ENCODE measurements at places on chromosomes 11 and 22.

DNA sequence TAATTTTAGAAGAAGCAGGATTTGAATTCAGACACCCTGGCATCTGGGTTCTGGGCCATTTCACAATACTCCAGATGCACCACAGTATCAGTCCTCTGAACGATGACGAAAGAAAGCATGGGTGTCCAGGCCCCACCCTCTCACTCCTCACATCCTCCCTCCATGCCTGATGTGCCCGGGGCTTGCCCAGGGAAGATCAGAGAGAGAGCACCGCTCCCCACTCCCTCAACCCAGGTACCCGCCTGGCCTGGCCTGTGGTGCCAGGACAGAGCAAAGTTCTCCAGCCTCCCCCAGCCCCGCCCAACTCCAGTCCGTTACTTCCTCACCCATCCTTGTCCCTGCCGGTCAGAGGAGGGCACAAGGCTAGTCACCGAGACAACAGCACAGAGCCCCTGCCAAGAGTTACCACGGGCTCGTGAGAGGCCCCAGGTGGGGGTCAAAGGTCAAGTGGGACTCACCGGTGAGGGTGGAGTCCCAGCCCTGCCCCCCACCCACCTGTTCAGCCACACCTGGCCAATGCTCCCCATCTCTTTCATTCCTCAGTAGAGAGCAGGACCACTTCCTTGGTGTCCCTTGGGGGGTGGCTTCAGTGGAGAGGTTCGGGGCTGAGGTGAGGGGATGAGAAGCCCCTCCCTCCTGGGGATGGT lies 8.1 kb downstream of the BCL9L start:
- peak; percentile 83 for DNase-seq

DNA sequence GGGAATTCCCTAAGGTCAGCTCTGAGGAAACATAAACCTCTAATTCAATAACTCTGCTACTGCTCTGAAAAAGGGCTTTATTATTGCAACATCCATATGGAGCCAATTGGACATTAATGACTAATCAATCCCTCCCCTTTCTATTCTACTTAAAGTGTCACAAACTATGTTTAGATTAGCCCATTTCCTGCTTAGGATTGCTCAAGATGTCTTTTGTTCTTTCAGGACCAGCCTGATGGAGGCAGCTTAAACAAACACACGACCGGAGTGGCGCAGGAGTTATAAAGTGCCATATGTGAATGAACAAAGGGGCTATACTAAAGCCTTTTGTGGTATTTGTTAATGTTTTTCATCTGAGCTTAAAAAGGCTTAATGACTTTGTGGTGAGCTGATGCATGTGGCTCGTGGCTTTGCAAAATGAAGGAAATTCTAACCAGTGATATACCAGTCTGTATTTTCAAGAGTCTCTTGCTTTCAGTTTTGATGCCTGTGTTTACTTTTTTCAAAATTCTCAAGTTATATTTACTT lies 354.4 kb downstream of the SOX6 start:
- DNase-seq, result peak; percentile 54

DNA sequence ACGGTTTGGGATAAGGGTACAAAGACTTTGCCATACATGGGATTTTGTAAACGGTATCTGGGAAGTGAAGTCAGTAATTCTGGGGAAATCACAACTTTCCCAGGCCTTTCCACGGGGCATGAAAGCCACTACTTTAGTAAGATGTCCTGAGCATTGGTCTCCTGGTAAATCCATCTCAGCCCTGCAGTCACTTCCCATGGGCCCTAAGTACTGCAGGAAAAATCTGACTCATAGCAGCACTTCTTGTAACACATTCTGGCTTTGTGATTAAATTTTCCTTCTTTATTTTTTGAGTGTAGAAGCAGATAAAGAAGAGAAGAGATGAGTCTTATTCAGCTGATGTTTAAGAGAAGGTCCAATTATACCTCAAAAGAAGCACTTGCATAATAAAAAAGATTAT lies 67.6 kb downstream of the BLID start:
- DNase-seq, result no peak

GRCh38 chr11:1011320-1011698 lies 25.2 kb downstream of the MUC6 start:
- DNase-seq, result no peak

DNA sequence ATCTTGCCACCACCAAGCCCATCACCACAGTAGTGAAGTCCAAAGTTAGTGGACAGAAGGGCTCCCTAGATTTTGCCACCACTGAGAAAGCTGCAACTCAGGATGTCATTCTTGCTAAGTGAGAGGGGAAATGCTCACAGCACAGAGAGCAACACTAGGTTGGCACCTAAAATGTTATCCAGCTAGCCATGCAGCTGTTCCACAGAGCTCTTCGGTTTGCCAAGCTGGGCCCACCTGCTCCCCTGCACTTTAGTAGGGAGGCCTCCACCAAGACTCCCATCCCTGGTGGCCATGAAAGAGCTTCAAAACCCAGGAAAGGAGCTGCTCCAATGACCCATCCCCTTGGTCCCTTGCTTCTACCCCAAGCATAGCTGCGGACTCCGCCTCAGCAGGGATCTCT lies 63.8 kb downstream of the TRIM29 start:
- no peak for DNase-seq

GRCh38 chr11:96116376-96116775 lies 192.5 kb upstream of the MTMR2 start:
- DNase-seq, result no peak

DNA sequence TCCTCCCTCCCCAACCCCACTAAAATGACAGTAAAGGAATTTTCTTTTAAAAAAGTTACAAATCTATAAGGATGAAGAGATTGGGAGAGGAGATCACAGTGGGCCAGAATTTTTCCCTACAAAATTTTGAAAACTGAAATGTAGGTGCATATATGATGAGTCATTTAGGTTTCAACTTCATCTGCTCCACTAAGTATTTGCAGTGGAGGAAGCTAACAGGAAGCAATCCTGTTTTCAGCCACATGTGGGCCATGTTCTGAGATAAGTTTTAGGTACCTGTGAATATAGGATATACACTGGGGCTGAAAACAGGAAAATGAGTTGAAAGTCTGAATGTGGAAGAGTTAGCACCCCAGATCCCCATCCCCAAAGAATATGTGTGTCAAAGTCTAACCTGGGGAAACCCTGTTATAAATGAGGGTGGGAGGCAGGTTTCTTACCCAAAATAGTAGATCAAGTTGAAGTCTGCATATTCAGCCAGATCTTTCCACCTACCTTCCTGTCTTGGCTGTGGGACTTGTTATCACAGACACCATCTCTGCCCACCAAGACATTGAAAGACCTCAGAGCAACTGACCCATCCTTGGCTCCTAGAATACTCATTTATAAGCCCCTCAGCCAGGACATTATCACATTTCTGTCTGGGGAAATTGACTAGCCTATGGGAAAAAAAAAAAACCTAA lies 87.3 kb downstream of the PACS1 start:
- DNase-seq, result no peak

DNA sequence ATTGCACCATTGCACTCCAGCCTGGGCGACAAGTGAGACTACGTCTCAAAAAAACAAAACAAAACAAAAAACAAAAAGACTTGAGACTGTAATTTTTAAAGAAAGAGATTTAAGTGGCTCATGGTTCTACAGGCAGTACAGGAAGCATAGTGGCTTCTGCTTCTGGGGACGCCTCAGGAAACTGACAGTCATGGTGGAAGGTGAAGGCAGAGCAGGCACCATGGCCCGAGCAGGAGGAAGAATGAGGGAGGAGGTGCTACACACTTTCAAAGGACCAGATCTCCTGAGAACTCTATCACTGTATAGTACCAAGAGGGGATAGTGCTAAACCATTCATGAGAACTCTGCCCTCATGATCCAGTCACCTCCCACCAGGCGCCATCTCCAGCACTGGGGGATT lies 52.0 kb downstream of the CBL start:
- DNase-seq, result no peak

- DNase-seq, result no peak
Observed at GRCh38 chr11:130315354-130315970, 745 bp upstream of the ZBTB44 start.

DNA sequence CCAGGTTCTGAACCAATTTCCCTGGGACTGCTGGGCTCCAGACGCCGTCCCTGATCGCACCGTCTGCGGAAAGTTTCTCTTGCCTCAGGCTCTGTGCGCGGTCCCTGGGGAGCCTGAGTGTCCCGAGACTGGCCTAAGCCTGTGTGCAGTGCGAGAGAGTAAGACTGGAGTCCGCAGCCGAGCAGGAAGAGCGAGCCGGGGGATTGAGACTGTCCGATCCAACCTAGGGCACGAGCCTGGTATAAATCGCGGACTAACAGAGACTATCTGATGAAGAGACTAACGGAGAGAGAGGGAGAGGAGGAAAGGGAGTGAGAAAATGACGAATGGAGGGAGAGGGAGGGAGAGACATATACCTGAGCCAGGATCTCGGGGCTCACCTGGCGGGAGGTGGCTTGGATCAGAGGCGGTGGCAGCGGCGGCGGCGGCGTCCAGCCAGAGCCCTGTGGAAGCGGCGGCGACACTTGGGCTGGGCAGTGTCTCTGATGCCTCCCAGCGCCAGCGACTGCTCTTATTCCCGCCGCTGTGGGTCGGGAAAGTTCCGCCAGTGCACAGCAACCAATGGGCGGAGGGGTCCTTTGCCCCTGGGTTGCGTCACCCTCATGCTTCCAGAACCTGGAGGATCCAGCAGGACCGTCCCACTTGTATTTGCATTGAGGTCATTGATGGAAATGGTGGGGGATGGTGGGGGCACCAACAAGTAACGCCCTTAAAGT lies at the start of gene CALCA:
Gene CALCA (minus strand): TSS at position 487 of the 716 bp plus-strand sequence. CDS start 1,159 bp downstream, outside the sequence.
- no peak for DNase-seq

- no peak for DNase-seq
Observed at GRCh38 chr11:45383224-45383623, 97.1 kb upstream of the SYT13 start.

- no peak for DNase-seq
Observed at GRCh38 chr22:36776722-36777121, 803 bp upstream of the IFT27 start.

DNA sequence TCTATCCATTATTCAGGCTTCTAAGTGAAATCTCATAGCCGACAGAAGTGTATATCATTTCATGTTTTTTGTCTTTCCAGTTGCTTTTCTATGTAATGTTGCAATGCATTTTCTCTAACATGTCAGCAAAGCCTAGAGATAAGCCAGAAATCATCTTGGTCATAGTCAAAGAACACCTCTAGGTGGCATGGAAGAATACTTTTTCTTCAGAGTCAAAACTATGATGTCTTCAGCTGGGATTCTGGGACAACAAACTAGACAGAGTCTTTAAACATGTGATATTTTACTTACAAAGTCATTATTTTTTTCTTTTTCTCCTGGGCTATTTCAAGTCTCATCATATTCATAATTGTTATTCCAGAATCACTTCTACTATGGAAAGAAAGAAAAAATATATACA lies 4.4 kb downstream of the GAS2 start:
- peak; percentile 41 for DNase-seq

DNA sequence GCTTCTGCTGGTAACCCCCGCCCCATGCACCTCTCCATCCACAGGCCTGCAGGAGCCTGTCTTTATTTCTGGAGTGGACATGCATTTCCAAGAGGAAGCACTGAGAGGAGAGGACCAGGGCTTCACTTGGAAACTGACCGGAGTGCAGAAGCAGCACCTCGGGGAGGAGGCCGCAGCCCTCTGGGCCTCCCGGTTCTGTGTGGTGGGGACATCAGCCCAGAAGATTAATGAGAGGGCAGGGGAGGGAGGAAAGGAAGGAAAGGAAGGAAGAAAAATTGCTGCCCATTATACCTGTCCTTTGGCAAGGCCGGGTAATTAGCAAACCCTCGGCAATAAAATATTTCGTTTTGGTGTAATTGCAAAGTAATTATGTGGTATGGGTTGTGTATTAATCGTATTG lies 97.0 kb downstream of the TP53I11 start:
- no peak for DNase-seq

DNA sequence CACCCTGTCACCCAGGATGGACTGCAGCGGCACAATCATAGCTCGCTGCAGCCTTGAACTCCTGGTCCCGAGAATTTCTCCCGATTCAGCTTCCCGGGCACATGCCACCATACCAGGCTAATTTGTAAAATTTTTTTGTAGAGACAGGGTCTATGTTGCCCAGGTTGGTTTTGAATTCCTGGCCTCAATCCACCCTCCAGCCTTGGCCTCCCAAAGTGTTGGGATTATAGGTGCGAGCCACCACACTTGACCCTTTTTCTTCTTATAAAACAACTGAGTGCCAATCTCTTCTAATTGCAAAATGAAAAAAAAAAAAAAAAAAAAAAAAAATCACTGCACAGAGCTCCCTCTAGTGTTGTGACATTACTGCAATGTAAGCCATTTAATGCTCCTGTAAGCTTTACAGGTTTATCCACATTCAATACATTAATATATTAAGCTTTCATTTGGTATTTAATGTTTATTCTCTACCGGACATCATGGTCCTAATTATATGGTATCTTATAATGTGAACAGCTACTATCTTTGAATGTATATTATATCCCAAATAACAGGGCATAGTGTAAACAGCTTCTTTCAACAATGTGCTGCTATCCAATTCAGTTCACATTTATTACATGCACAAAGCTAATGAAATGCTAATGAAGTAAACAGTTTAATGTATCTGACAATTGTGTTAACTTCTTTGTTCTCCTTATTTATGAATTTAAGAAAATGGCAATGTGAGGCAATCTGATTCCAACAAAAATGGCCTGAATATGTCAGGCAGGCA lies 44.6 kb downstream of the COPB1 start:
- DNase-seq, result no peak

DNA sequence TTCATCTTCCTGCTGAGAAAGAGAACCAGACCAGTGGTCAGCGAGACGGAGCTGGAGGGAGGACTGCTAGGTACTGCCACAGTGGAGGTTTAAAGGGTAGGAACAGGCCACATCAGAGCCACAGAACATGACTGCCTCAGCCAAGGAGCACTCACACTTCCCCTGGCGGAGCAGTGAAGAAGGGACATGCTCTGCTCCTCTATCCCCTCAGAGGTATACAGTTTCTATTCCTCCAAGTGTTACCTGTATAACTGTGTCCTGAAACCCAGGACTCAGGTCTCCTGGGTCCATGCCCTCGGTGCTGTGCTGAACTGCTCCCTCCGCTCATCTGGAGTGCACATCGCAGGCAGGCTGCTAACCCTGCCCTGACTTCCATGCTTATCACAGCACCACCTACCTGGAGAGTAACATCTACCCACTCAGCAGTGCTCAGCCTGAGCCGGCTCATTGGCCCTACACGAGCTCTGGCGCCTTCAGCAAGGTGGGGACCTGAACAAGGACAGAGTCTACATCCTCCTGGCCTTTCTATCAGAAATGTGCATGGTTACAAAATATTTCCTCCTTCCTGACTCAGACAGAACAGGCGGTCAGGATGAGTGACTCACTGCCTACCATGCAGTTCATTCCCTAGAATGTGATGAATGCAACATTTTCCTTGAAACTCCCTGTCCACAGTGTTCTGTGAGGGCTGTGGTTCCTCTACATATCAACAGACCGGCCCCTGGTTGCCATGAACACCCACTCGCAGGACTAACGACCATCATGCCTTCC lies 52.9 kb downstream of the C11orf58 start:
- no peak for DNase-seq

- no peak for DNase-seq
Observed at GRCh38 chr22:30455075-30455840, 16.6 kb downstream of the SEC14L3 start.

- no peak for DNase-seq
Observed at GRCh38 chr11:14417186-14417585, 58.2 kb upstream of the RRAS2 start.

Measured in NCI-H526 (cell line).